GM10248 (cell line): ENCODE measurements at places on chromosomes 5 and 9.

GRCh38 chr9:137396227-137396626 is 26.7 kb downstream of the EXD3 start:
- no peak for DNase-seq

- peak; percentile 74 for DNase-seq
Observed at GRCh38 chr5:170603578-170604565, 100.1 kb downstream of the KCNIP1 start.

DNA sequence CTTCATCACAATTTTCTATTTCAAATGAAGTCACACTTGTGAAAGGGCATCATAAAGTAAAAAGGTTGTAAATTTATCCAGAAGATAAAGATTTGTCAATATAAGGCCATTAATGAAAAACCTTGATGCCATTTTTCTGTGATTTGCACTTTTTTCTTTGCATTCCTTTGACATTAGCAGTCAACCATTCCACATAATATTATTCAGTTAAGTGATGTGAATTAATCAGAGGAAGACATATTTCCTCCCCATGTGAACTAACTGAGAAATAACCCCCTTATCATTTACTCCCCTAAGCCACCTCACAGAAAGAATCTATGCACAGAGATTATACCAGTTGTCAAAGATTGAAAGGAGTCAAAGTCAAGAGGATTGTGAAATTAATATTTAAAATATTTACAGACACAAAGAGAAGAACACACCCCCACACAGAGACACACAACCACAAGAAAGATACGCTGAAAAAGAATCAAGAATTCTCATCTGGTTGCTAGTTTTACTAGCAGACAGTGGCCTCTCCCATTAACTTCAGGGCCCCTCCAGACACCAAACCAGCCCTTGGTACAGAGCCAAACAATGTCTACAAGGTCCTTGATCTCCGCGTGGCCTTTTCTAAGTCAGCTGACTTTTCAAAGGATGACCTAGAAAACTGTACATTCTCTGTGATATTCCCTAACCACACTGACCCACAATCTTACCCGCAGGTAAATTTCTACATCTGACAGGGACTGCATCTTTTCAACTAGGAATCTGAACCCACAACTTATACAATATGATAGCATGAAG is 29.5 kb downstream of the GNAQ start:
- DNase-seq, result no peak

- no peak for DNase-seq
Observed at GRCh38 chr9:87179553-87180340, 232.4 kb upstream of the GAS1 start.

GRCh38 chr5:66675406-66675805 is 79.2 kb downstream of the MAST4 start:
- DNase-seq, result no peak

DNA sequence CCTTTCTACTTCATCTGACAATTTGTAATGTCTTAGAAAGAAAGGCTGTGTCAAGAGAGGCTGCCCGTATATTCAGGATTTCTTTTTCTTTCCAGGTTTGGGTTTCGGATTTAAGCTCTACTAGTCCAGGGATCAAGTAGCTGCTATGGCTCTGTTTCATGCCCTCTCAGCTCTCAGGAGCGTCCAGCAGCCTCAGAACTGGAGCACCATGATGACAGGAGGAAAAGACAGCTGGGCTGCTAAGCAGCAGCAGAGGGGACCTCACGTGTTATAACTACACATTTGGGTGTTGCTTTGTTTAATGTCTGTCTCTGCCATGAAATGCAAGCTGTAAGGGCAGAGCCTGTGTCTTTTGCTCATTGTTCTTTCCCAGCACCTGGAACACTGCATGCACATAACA is 28.5 kb downstream of the TBC1D2 start:
- no peak for DNase-seq

- DNase-seq, result no peak
Observed at GRCh38 chr9:102178811-102179210, 440.4 kb upstream of the GRIN3A start.

- no peak for DNase-seq
Observed at GRCh38 chr9:33022303-33022702, 2.8 kb upstream of the DNAJA1 start.

GRCh38 chr5:144333336-144333920 is 162.8 kb downstream of the KCTD16 start:
- DNase-seq, result no peak

DNA sequence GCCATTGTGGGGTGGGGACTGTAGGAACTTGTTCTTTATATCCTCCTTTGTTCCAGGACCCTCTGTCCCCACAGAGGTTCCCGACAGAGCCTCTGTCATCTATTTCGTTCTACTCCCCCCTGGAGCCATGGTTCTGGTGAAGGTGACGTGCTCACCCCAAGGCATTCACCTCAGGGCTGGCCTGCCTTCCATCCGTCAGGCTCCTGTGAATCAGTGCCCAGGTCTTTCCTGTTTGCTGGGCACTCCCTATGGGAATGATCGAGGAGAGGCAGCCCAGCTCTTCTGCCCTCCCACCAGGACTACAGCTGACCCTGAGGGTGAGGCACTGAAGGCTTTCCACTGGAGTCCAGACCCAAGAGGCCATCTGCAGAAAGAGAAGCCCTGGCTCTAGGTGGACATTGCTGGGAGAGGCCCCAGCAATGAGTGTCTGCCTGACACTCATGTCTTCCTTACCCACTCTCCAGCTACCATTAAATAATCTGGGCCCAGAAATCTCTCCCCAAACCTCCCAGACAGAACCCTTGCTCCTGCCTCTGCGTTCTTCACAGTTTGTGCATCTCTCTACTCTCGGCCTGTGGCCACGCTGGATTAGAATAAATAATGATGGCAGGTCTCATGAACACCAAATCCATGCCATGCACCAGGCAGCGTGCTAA is 214.2 kb downstream of the FSTL4 start:
- DNase-seq, result no peak

DNA sequence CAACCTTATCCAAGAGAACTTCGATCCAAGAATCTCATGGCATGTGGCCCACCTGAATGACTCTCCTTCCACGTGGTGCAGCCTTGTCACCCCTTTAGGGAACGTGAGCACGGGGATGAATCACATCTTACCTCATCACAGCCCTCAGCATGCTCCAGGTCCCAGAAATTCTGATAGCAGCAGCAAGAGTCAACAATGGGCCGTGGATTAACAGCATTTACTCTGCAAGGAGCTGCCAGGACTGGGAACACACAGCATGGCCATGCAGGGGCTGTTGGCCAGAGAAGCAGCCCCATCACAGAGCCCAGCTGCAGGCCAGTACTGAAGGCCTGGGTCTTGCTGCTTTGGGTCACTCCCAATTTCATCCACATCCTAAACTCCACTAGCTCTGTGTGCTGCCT is 150.4 kb downstream of the C5orf15 start:
- no peak for DNase-seq

GRCh38 chr5:135218790-135219568 is 180.1 kb downstream of the MACROH2A1 start:
- no peak for DNase-seq

DNA sequence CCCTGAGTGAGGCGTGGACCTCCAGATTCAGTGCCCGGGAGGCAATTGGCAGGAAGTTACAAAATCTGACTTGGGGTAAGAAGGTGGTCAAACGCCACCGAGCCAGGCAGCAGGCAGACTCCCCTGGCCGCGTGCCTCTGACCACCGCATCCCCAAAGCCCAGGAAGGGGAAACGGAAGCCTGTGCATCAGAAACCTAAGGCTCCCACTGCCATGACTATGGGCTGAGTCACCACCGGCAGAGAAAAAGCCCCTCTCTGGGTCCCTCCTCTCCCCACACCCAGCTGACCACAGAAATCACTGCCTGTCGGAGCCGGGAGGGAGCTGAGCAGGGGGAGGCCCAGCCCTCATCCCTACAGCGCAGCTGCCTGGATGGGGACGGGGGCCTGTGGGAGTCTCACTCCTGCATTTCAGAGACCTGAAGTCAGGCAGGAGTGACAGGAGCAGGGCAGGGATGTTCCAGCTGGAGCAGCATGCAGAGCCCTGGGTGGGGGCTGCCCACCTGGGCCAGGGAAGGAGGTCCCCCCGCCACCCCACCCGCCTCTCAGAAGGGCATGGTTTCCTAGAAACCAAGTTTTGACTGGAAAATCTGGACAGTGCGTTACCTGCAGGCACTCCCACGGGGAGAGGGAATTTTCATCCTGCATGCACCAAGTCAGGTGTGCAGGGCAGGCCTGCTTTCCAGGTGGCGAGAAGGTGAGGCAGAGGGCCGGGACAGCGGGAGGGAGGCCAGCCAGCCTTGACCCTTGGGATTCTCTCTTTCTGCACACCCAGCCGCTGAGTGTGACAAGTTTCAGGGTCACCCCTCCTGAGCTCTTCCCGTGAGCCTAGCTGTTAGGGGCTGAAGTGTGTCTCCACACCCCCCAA is 68.2 kb downstream of the LRSAM1 start:
- DNase-seq, result peak; percentile 55

DNA sequence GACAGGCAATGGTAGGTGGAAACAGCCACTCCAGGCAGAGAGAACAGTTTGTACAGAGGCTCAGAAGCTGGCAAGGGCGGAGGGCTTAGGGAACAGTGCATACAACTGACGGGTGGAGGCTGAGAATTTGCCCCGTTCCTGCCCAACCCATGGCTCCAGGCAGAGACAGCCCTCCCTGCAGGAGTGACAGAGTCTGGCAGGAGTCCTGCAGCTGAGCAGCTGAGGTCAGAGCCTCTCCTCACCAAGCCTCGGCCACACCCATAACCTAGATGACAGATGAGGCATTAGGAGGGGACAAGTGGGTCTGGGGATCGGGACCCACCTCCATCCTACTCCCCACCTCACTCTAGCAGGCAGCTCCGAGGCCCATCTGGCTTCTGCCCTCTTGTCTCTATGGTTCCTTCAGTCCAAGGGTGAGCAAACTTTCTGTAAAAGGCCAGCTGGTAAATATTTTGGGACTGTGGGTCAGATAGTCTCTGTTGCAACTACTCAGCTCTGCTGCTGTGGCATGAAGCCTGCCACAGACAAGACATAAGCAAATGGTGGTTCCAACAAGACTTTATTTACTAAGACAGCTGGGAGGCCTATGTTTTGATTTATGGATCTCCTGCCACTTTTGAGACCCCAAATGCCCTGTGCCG is 83.7 kb downstream of the SH3TC2 start:
- DNase-seq, result no peak

DNA sequence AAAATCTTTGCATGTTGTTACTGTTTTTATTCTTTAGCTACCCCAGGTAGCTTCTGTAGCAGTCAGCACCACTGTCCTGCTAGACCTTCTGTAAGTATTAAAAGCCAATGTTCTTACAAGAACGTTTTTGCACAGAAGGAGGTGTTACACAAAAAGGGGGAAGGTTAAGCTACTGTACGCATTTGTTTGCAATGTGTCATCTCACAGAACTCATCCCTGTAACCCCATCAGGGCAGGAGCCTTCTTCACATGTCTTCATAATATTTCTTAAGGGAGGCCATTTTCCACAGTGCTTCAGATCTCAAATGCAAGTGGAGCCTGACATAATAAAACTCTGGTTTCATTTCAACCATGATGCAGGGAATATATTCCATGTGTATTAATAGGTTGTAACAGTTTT is 67.9 kb downstream of the OSMR start:
- DNase-seq, result no peak

- DNase-seq, result no peak
Observed at GRCh38 chr5:97478483-97478882, 295.4 kb upstream of the RIOK2 start.

DNA sequence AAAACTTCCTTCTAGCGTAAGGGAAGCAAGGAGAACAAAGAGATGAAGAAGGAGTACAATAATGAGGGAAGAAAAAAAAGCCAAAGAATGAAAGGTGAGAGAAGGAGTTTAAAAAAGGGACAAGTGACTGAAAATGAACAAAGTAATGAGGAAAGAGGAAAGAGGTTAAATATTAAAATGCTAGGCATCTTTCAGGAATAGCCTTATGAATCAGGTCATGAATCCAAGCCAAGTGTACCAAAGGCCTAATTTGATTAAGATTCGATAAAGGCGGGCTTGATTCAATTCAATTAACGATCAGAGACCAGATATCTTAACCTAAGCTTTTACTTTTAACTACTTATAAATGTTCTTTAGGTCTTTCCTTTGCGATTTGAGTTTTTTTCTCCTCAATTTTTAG is 141.8 kb upstream of the GNA14 start:
- no peak for DNase-seq

- no peak for DNase-seq
Observed at GRCh38 chr5:172802112-172802511, 31.1 kb upstream of the DUSP1 start.

- no peak for DNase-seq
Observed at GRCh38 chr9:114852050-114852594, 46.3 kb upstream of the TNFSF15 start.

- no peak for DNase-seq
Observed at GRCh38 chr9:80235752-80236151, 664.0 kb downstream of the TLE4 start.

DNA sequence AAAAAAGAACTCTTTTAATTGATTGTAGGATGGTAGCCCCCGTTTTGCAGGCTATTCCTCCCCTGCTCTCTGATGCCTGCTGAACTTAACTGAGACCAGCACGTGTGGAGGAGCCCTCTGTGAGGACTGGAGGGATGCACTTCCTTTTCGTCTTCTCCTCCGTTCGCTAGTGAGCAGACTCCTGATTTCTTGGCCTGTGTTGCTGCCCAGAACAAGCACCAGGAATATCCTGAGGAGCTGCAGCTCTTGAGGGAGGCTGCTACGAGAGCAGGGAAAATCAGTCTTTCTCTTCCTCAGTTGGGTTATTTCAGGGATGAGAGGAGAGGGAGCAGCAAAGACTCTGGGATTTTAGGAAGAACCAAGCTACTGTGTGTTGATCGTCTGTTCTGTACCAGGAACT is 74.7 kb downstream of the ARHGAP26 start:
- DNase-seq, result no peak

DNA sequence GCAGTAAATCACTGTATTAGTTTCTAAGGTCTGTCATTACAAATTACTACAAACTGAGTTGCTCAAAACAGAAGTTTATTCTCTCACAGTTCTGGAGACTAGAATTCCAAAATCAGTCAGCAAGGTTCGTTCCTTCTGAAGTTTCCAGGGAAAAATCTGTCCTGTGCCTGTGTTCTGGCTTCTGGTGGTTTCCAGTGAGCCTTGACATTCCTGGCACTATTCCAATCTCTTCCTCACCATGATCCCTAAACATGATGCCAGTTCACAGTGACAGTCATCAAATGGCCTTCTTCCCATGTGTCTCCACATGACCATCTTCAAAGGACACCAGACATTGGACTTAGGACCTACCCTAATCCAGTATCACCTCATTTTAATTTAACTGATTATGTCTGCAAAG is 351.4 kb downstream of the PLK2 start:
- no peak for DNase-seq

GRCh38 chr9:21395778-21396717 is 10.8 kb upstream of the IFNA2 start:
- DNase-seq, result peak; percentile 54

DNA sequence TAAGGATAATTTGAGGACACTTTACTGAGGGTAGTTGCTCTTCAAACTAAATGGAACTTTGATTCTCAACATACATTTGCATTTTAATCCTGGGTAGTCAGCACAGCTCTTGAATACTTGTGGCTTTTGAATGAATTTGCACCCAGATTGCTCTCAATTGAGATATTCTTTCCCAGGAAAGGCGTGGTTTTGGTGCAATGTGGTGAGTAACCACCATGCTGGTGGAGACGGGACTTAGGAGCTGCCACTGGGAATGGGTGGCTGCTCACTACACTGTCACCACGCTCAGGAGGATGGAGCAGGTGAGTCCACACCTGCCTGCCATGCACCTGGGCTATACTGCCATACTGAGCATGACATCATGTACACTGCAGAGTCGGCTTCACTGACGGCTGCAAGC is 99.2 kb downstream of the IRX1 start:
- no peak for DNase-seq

GRCh38 chr9:35424356-35425352 is 65.3 kb upstream of the RUSC2 start:
- DNase-seq, result no peak

GRCh38 chr5:81171769-81172168 is 61.4 kb upstream of the CKMT2 start:
- DNase-seq, result no peak
